ENCODE measurements at places on chromosomes 3 and 15.

- no peak for DNase-seq
Measured at GRCh38 chr3:79368403-79368802, 399.4 kb downstream of the ROBO1 start.

- no peak for DNase-seq
Measured at GRCh38 chr3:182969277-182969676, 11.1 kb downstream of the DCUN1D1 start.

- no peak for DNase-seq
Measured at GRCh38 chr3:9542182-9542581, 11.4 kb downstream of the LHFPL4 start.

GRCh38 chr3:182294696-182295095 is 498.6 kb upstream of the ATP11B start:
- no peak for DNase-seq

DNA sequence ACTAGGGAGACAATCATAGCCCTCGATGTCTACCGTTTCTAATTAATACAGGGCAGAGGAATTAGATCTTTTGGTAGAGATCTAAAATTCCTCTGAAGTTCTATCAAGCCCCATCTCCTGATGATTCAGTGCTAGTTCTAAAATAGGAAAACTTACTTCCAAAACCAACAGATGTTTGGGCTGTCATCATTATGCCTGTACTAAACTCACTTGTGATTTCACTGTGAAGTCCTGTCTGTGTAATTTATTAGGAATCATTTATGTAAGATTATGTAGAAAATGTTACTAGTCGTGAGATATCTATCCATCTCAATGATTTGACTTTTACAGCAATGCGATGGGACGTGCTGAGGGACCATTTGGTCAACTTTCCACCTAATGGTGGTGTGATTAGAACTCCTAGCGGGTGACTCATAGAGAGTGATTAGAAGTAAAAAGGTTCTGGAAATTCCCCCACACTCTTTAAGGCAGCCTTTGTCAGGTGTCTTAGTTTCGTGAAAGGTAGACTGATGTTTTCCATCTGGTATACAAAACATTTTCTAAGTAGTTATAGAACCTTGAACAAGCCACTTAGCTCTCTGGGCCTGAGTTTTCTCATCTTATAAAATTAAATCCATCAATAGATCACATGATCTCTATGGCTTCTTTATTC is 34.2 kb downstream of the LIPC start:
- no peak for DNase-seq

DNA sequence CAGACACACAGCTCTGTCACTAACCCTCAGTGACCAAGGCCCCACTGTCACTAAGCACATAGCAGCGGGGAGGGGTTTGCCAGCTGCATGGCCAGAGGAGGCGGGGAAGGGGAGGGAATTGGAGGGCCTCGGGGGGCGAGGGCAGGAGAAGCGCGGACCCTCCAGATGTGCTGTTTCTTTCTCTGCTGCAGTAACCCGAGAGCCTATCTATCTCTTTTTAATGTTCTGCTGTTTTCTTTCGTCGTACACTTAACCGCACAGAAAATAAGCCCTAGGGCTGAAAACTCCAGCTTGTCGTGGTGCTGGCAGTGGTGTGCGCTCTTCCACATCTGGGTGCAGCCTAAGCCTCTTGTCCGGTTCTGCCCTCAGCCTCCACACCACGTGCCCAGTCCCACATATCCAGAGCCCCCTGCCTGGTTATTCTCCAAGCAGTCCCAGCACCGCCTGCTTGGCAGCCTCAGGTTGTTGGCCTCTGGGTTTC is 51.1 kb downstream of the BDH1 start:
- DNase-seq = no peak

GRCh38 chr3:64884536-64884935 is 196.7 kb upstream of the ADAMTS9 start:
- no peak for DNase-seq

DNA sequence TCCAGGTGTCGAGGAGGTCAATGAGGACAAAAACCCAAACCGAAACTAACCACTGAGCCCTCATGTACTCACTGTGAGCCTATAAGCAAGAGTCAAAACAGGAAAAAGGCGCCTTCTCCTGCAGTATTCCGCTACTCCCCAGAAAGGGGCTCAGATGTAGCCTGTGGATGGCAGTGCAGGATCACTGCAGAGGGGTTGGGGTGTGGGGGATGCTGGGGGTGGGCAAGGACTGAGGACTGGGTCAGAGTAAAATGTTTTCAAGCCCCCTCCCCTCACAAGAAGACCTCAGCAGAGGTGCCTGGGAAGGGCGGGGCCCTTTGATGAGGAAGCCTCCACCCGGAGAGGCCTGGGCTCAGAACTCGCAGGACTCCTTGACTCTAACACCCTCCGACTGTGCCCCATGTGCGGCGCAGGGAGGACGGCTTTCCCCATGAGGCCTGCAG is 170.1 kb downstream of the OSBPL10 start:
- DNase-seq = no peak

GRCh38 chr3:17025594-17026139 is 140.9 kb downstream of the PLCL2 start:
- DNase-seq = peak; percentile 40

DNA sequence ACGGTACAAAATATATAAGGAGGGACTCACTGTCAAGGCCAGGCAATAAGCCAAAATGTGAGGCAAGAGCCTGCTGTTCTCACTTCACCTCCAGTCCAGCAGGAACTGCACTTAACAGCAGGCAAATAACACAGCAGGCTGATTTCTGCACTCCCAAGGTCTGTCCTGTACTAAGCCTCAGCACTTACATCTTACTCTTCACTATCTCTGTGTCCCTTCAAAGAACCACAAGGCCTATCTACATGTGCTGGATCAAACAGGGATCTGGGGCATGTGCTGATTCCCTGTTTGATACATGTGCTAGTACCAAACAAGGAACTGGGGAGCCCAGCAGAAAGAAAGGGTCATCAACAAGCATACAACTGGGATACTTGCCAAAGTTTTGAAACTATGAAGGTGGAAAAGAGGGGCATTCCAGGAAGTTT is 22.2 kb downstream of the UACA start:
- DNase-seq = no peak

- peak; percentile 81 for DNase-seq
Measured at GRCh38 chr3:16600780-16601536, 4.3 kb downstream of the DAZL start.

DNA sequence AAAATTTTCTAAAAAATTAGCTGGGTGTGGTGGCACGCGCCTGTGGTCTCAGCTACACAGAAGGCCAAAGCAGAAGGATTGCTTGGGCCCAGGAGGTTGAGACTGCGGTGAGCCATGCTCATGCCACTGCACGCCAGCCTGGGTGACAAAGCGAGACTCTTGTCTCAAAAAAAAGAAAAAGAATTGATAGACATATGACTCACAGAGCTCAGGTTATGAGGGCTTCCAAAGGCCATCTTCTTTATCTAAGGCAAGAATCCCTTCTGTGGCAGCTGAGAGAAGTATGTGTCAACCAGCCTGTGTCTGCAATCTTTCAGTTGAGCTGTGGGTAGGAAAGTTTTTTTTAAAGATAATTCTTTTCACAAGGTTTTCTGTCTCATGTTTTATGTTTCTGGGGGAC is 53.9 kb downstream of the MRPS25 start:
- DNase-seq = no peak

- peak; percentile 70 for DNase-seq
Measured at GRCh38 chr3:119579366-119580066, at the start of gene ADPRH. Gene ADPRH (plus strand): TSS chr3:119579492. CDS start chr3:119582170, 2,678 bp downstream.

DNA sequence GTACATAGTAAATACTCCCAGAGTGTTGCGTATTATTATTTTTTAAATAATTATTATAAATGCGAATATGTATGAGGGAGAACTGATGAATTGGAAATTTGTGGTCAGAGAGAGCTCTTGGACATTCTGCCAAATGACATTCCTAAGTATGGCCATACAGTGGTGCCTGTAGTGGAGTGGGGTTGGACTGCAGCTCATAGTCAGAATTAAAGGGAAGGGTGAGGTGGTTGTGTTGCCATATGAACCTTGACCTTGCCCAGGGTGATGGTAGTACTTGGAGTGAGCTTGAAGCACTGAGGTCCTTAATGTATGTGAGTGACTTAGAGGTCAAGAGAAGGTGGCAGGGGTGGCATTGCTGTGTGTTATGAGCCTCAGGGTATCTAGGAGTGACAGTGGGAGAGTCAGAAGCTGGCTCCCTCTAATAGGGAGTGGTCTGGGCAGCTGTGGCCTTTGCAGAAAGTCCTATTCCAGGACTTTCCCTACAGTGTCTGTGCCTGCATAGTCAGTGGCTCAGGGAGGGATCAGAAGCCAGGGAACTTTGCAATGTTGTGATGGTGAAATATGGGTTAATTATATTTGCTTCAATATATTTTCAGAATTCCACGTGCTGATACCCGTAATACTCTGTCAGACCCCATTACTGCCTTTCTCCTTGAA is 26.2 kb downstream of the PDE8A start:
- DNase-seq = no peak

GRCh38 chr15:82710208-82710555 is 507 bp upstream of the AP3B2 start:
- no peak for DNase-seq

DNA sequence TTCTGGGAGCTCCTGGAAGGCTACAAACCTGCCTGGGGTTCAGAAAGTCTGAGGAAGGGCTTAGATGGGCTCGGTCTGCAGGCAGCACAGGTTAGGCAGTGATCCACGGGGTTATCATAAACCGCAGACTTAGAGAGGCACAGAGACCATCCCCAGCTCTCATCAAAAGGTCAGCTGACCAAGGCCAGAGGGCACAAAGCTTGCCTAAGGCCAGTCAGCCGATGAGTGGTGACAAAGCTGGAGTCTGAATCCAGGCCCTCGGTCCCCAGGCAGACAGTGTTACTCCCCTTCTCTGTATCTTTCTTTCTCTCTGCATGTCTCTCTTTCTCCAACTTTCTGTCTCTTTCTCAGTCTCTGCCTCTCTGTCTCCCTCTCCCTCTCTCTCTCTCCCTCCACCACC is 56.5 kb downstream of the ADCY5 start:
- DNase-seq = no peak

GRCh38 chr3:79767194-79767904 is 449 bp downstream of the ROBO1 start:
- no peak for DNase-seq

GRCh38 chr15:76840830-76841460 is 64.2 kb downstream of the SCAPER start:
- no peak for DNase-seq

- DNase-seq = no peak
Measured at GRCh38 chr15:70835841-70836240, 18.1 kb downstream of the LARP6 start.

- DNase-seq = no peak
Measured at GRCh38 chr15:56428821-56429458, 36.0 kb downstream of the MNS1 start.

- no peak for DNase-seq
Measured at GRCh38 chr15:72198356-72199204, 993 bp upstream of the GRAMD2A start.

GRCh38 chr3:55455915-55456314 is 31.2 kb downstream of the WNT5A start:
- DNase-seq = no peak

DNA sequence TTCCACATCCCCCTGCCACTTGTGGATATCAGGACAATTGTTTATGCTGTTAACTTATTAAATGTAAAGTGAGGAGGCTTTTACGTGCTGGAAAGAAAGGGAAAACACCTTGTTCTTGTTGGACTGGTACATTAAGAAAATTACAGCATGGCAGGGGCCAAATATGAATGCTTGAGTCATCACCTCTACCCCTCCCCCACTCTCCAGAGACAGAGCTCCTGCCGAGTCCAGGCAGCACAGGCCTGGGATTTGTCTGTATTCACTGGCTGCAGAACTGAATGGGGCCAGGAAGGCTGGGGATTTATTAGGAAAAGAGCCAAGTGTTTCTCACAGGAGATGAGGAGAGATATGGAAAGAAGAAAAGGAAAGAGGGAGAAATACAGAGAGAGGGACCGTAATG is 308.9 kb downstream of the EPHB1 start:
- no peak for DNase-seq

- DNase-seq = no peak
Measured at GRCh38 chr3:123853686-123854372, 30.3 kb downstream of the MYLK start.

DNA sequence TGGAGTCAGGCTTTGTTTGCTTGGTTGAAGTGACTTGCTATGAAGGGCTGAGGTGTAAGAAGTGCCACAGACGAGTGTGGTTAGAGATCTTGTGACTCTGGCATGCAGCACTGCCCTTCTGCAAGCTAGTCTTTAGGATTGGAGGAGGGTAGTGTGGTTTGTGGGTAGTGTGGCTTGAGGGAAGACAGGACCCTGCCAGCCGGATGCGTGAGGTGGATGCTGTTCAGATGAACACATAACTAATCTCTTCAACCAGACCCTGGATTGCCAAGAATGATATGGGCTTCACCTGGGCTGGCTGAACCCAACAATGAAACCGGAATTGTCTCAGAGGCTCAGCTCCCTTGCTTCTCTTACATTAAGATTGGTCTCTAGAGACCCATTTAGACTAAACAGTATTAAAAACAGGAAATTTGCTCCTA is 32.7 kb downstream of the STARD9 start:
- DNase-seq = peak; percentile 4

- DNase-seq = no peak
Measured at GRCh38 chr15:29844290-29844903, 22.1 kb upstream of the TJP1 start.

GRCh38 chr3:53799338-53799865 is 46.8 kb downstream of the CHDH start:
- no peak for DNase-seq

GRCh38 chr15:64740311-64741170 is 34.8 kb downstream of the RBPMS2 start:
- no peak for DNase-seq

DNA sequence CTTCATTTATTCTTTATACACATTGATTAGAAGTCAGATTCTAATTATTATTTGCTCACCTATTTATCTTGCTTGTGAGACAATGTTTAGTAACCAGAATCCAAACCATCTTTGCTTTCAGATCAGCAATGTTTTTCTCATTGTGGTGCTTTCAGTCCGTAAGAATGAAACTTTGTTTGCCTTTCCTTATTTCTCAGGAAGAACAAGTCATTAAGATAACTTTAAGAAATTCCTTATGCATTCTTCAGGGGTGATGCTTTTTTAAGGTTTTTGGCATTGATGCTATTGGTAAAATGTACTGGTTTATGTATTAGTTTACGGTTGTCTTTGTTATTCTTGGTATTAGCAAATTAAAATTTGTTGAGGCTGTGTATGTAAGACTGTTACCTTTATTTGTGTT is 120.8 kb upstream of the POU1F1 start:
- no peak for DNase-seq

- no peak for DNase-seq
Measured at GRCh38 chr3:104717828-104718196, 648.9 kb upstream of the ALCAM start.

DNA sequence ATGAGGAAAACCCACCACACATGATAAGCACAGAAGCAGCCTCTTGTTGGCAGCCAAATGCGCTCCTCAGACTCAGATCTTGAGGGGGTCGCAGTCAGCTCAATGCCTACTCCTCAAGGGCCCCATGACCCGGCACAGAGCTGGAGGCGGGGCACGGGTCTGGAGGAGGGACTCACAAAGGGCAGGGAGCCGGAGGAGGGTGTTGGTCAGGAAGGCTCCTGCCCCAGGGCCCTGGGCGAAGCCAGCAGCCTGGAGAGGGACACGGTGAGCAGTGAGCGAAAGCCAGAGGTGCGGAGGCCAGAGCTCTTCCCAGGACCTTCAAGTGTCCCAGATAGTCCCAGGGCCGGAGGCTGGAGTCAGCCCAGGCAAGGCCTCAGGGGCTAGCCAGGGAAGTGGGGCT is 9.8 kb downstream of the CACNA2D2 start:
- DNase-seq = no peak

GRCh38 chr3:194225988-194226663 is 90.2 kb downstream of the HES1 start:
- no peak for DNase-seq

GRCh38 chr3:125156456-125156855 is 56.1 kb downstream of the SLC12A8 start:
- no peak for DNase-seq

Data from activated naive CD4-positive, alpha-beta T cell treated with Interleukin-2 at 50 U/mL for 16 hours (primary cell).